CD8-positive, alpha-beta memory T cell (primary cell): ENCODE measurements at places on chromosomes 16 and 17.

DNA sequence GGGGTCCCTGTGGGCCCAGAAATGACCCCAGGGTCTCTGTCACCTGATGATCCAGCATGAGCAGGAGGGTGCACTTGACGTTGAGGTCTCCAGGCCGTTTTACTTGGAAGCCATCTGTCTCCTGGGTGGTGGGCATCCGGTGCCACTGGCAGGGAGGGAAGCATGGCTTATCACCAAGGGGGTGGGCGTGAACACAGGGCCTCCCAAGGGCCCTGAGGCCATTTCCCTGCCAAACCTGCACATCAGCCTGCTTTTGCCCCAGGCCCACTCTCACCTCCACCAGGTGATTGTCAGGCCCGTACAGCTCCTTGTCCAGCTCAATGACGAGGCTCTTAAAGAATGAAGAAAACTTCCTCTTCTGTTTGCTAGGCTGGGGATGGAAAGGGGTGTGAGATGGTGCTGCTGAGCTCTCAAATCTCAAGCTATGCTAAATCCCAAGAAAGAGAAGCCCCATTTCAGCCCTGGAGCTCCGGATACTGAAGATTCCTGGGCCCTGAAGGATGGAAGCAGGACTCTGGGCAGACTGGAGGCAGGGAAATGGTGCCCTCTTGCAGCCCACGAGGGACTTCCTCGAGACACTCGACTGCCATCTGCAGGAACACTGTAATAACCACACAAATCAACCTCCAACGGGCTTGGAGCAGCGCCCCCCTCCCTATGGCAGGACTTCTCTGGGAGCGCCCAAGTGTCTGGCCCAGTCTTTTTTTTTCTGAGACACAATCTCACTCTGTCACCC is 7.1 kb upstream of the FTSJ3 start:
- DNase-seq = no peak

GRCh38 chr16:67150833-67151396 is at the start of gene B3GNT9:
Gene B3GNT9, minus strand, starts transcription at chr16:67150998. Its CDS starts 513 bp downstream, at chr16:67150485.
- no peak for DNase-seq

- no peak for DNase-seq
Measured at GRCh38 chr17:81391936-81392908, 3.0 kb upstream of the BAHCC1 start.

- DNase-seq = no peak
Measured at GRCh38 chr17:52106638-52107261, 51.8 kb downstream of the CA10 start.

DNA sequence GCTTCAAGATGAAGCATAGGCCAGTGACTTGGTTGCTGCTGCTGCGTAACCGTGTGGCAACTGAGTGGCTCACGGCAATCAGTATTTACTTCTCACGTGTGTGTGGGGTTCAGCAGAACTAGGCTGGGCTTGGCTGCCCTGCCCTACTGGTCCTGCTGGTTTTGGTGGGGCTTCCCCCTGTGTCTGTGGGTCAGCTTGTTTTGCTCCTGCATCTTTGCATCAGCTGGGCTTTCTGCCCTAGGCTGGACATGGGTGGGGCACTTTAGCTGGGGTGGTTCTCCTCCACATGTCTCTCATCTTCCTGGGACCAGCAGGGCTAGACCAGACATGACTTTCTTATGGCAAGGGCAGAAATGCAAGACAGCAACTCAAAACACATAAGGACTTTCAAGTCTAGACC is 550.5 kb downstream of the MAF start:
- no peak for DNase-seq

DNA sequence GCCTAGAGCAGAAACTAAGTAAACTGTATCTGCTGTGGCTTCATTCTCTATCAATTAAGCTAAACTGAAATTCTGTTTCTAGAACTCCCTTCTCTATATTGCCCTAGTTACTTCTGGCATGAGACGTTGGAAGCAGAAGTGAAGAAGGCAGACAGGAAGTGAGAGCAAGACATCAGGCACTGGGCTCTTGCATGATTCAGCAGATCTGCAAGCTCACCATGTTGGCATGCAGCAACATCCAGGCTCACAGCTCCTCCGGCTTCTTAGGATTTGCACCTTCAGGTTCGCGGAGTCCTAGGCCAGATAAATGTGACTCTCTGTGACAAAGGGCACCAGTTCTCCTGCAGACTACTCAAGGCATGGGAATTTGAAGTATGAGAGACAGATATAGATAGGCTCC is 148.3 kb downstream of the CDH8 start:
- no peak for DNase-seq

DNA sequence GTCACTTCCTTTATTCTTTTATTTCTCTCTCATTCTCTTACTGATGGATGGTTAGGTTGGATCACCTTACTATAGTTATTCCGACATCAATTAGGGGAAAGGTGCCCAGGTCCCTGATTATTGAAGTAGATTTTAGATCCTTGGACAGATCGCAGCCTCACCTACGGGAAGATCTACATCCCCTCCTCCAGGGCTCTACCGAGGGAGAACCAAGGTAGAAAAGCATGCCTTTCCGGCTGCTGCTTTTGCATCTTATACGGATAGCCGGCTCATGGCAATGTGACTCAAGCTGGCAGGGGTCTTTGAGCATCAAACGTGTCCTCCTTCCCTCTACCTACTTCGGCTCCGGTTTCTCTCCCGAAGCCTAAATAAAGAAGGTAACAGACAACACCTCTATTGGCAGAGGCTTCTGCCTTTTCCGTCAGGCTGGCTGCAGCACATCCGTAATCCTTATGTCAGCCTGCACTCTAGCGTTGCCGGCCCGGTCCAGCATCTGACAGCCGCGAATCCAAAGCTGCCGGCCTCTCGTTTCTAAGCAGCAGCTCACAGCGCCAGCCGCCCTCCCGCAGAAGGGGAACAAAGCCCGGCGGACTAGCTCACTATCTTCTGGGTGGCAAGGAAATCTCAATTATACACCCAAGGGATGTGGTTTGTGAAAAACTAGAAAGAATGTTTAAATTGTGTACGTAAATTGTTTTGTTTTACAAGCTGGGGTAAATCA is 46.9 kb downstream of the IRX6 start:
- DNase-seq = no peak
